ENCODE measurements at places on chromosomes 1 and 21.

- no peak for DNase-seq
These were observed at the start of gene UMODL1 for GRCh38 chr21:42071146-42071737. UMODL1 (plus strand) TSS chr21:42071317; CDS start chr21:42071317, 0 bp downstream.

- no peak for DNase-seq
These were observed 70.2 kb upstream of the S1PR1 start for GRCh38 chr1:101166583-101167120.

DNA sequence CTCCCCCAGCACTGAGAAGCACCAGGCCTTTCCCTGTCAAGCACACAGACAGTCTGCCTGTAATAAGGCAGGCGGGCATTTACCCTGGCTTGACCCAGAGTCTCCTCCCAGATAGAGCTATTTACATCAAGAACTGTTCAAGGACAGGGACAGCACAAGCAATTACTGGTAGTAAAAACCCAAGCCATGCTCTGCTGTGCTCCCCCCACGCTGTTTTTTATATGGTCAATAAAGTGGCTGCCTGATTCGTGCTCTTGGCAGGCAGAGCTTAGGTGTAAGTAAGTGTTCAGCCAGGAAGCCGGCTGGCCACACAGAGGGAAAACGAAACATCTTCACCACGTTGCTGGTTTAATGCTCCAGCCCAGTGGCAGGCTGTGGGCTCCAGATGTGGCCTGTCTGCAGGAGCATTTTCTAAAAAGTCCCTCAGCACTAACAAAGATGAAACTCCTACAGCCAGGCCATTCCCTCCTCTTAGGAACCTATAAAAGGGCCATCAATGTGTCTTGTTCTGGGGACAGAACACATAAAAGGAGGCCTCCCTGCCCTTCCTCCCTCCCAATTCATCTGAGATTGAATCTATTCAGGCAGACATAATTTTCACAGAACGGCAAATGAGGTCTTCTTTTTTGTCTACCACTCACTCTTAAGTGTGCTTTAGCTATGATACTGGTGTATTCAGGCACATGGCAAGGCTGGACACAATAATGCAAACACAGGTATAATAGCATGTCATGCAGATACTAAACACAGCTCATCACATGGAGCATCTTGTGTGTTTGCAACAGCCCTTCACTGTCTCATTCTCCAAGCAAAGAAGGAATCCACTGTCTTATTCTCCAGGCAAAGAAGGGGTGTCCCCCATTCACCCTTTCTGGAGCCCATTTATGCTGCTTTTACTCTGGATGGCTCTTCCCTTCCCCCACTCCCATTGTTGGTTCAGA, 378.9 kb downstream of the HHAT start:
- no peak for DNase-seq

- DNase-seq: peak; percentile 33
These were observed 444.8 kb downstream of the TTLL7 start for GRCh38 chr1:83554174-83554573.

GRCh38 chr1:227270554-227270953, 47.7 kb downstream of the CDC42BPA start:
- DNase-seq: no peak

- no peak for DNase-seq
These were observed 8.5 kb upstream of the CD58 start for GRCh38 chr1:116579259-116579875.

GRCh38 chr1:227562933-227563323, 428 bp upstream of the ZNF678 start:
- peak; percentile 66 for DNase-seq

DNA sequence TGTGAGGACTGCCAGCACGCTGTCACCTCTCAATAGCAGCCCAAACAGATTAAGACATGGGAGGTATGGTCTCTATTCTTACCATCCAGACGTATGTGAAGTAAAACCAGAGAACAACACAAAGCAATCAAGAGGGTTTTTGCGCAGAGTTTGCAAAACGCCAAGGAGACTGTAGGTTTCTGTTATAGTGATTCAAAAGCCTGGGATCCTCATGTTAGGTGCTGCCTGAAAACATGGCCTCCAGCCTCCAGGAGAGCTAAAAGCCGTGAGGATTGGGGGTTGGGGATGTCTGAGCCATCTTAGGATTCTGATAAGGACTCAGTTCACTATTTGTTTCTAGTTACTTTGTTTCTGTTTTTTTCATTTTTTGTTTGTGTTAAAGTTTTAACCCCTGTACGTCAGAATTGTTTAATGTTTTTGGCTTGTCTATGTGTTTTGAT, 4.2 kb upstream of the CCT8 start:
- no peak for DNase-seq

DNA sequence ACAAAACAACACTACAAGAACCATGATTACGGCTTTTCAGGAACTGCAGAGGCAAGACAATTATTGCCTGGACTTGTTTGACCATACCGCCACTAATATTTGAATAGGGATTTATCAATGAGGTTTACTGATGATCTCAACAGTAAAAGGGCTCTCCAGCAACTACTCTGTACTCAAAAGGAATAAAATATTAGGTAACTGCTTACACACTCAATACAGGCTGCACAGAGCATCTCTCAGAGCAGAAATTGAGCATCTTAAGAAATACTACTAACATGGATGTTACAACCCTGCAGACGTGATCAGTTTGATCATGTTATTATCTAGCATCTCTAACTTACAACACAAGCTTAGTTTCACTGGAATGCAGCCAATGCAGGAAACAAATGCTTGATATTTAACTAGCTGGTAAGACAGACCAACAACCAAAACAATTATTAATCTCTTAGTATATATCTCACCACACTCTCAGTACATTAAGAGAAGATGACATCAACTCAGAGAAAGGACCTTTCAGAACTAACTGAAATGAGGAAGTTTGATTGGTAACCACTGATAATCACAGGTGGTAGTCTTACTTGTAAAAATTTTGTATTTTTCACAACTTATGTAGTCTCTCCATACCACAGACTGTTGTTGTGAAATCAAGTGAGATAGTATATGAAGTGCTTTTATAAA, 52.2 kb downstream of the PUM1 start:
- DNase-seq: peak; percentile 84

GRCh38 chr1:164707868-164708331, 148.9 kb downstream of the PBX1 start:
- DNase-seq: no peak

- peak; percentile 88 for DNase-seq
These were observed 12.4 kb downstream of the EPB41 start for GRCh38 chr1:28926629-28927265.

DNA sequence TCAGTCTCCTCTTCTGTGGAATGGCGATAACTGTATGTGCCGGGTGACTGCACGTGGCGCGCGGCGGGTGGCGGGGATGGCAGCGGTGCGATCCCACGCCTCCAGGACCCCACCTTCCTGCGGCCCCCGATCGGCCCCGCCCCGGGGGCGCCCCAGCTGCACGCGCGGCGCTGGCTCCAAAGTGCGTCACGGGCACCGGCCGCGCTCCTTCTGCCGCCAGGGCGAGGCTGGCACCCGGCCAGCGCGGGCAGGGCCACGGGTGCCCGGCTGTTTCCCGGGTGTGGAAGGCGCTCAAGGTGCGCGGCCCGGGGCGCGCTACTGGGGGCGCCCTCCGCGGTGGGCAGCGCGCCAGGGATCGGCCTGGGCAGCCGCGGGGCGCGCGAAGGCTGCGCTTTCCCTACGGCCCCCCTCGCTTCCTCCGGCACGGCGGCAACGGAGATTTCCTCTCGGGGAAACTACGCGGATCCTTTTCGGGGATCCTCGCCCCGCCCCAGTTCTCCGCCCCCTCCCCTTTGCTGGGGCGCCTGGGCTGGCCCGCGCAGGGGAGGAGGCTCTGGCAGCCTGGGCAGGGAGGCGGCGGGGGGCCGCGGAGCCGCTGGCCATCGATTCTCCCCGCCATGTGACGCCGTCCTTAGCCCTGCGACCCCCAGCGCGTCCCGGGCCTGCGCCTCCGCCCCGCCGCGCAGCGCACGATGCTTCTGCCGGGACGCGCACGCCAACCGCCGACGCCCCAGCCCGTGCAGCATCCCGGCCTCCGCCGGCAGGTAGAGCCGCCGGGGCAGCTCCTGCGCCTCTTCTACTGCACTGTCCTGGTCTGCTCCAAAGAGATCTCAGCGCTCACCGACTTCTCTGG, at the start of gene EVA1C:
TSS of gene EVA1C (plus strand) at position 545 of the 853 bp plus-strand sequence. CDS start at position 693, 148 bp downstream.
- peak; percentile 63 for DNase-seq

DNA sequence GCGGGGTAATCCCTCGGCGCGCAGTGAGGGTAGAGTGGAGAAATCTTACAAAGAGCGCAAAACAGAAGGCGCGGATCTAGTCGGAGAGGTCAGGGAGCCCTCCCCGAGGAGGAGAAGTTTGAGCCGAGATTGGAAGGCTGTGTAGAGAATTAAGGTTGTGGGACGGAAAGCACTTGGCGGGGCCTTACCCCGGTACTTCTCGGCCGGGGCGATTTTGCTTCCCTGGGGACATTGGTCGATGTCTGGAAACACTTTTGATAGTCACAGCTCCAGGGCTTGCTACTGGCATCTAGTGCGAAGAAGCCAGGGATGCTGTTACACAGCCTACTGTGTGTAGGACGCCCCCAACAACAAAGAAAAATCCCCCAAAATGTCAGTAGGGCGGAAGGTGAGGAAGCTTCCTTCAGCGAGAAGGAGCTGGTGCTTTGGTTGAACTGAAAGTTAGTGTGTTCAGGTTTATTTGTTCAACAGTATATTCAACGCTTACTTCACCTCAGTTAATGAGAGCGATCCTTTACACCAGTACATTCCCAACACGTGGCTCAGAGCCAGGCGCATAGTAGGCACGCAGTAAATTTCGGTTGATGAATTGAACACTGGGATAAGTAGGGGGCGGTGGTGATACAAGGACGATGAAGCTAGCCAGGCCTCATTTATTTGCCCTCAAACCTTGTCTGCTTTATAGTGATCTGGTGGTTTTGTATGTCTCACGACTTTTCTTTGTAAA, 807 bp downstream of the CEP85 start:
- DNase-seq: peak; percentile 52

DNA sequence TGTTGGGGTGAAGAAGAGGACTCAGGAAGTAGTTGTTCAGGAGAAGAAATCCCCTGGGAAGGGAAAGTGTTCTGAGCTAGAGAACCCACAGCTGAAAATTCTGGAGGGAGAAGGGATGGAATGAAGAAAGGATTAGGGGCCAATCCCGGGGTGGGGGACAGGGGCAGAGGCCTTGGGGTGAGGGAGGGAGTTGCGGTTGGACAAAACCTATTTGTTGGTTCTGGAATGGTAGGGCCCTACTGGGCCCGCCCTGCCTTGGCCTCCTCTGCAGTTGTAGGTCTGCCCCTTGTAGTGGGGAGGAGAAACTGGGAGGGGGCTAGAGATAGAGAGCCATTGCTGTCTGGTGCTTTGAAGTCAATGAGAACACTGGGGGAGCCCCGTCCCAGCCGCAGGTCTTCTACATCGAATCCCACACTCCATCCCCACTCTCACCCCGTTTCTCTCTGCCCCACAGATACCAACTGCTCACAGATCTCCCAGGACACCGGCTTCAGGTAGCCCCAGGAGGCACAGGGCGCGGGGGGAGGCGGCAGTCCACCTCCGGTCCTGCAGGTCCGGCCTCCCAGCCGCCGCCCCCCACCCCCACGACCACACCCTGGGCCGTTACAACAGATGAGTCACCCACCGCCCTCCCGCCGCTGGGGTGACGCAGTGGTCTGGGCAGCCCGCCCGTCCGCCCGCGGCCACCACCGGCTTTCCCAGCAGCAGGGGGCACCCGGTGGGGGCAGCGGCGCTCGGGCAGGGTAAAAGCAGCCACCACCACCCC, 1.1 kb downstream of the TAGLN2 start:
- DNase-seq: peak; percentile 89

DNA sequence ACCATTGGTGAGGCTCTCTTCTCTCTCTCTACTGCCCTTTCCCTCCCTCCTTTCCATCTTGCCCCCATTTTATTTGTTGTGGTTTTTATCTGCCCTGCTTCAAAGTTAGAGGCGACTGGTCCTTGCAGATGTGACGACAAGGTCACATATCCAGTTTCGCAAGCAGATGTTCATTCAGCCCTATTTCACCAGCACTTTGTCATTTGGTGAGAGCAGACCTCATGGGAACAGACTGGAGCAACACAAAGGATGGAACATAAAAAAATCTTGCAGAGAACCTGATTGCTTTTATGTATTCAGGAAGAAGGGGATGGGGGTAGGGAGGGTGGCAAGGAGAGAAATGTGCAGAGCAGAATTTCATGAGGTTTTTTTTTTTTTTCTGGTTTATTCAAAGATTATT, 84.3 kb downstream of the ELAVL4 start:
- DNase-seq: no peak

- DNase-seq: peak; percentile 29
These were observed 19.3 kb upstream of the OPRD1 start for GRCh38 chr1:28792644-28793121.

DNA sequence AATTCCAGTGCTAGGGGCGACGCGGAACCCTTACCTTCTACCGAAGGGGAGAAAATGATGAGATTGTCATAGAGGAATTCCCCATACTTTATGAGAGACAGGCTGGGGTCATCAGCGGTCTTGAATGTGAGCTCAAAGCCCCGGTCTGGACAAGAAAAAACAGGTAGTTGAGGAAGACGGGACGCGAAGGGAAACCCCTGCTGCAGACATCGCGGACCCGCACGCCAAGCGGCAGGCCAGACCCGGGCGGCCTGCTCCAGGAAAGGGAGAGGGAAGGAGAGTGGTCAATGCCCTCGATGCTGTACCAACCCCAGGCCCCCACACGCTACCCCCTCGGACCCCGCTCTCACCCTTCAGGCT, 342 bp downstream of the DDOST start:
- peak; percentile 60 for DNase-seq

DNA sequence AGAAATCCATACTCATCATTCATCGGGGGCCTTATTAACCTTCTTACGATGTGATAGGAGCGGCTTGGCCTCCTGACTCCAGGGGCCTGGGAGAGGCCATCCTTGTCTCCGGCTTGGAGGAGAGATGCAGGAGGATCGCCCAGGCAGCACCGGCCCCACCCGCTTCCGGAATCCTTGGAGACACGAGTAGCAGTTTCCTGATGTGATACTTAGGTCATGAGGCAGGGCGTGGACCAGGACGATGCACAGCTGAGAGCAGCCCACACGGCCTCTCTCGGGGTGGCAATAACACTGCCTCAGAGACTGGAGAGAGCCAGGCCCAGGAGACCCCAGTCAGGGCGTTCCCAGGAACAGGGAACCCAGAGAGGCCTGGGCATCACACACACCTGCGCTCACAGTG, 163.6 kb upstream of the ARHGEF16 start:
- DNase-seq: no peak
